ENCODE measurements at places on chromosomes 11 and 22. TPM values are rescaled to one million over a fixed set of nuclear protein-coding genes. Genes with fewer than 3 reads are reported as not detected.

The GGTLC2 gene
- total RNA-seq = not detected

The MS4A12 gene
- not detected for total RNA-seq

The CCDC73 gene
- total RNA-seq = 0.50 TPM

The PAMR1 gene
- total RNA-seq = 3.6 TPM

The LRRC75B gene
- total RNA-seq = 8.5 TPM

The B4GALNT4 gene
- total RNA-seq = 0.42 TPM

The APOA4 gene
- 0.89 TPM for total RNA-seq

The OR52I2 gene
- under 0.01 TPM for total RNA-seq

The IGSF22 gene
- not detected for total RNA-seq

The LGALS1 gene
- total RNA-seq = 35.6 TPM

The BRSK2 gene
- total RNA-seq = 0.17 TPM

The CTTN gene
- 136 TPM for total RNA-seq

The OR5P2 gene
- total RNA-seq = not detected

The MS4A8 gene
- not detected for total RNA-seq

The KRTAP5-9 gene
- total RNA-seq = not detected

The HMOX1 gene
- 47.1 TPM for total RNA-seq

The MYBPC3 gene
- total RNA-seq = not detected

The IL17REL gene
- under 0.01 TPM for total RNA-seq

The TUB gene
- total RNA-seq = 1.3 TPM

The UBQLNL gene
- 0.05 TPM for total RNA-seq

The RBMXL2 gene
- total RNA-seq = 0.08 TPM

The CAPRIN1 gene
- total RNA-seq = 78.4 TPM

The BATF2 gene
- 0.51 TPM for total RNA-seq

The MUC6 gene
- 0.25 TPM for total RNA-seq

The CCDC88B gene
- 4.4 TPM for total RNA-seq

The CBLIF gene
- not detected for total RNA-seq

The GPR83 gene
- 0.05 TPM for total RNA-seq

The HEPN1 gene
- total RNA-seq = not detected

The SGSM1 gene
- 0.51 TPM for total RNA-seq

The OR51I2 gene
- total RNA-seq = not detected

The SIK3 gene
- total RNA-seq = 17.6 TPM

The FIBIN gene
- total RNA-seq = 2.3 TPM

The MEI1 gene
- total RNA-seq = 0.33 TPM
